ENCODE measurements at places on chromosomes 2 and 18.

DNA sequence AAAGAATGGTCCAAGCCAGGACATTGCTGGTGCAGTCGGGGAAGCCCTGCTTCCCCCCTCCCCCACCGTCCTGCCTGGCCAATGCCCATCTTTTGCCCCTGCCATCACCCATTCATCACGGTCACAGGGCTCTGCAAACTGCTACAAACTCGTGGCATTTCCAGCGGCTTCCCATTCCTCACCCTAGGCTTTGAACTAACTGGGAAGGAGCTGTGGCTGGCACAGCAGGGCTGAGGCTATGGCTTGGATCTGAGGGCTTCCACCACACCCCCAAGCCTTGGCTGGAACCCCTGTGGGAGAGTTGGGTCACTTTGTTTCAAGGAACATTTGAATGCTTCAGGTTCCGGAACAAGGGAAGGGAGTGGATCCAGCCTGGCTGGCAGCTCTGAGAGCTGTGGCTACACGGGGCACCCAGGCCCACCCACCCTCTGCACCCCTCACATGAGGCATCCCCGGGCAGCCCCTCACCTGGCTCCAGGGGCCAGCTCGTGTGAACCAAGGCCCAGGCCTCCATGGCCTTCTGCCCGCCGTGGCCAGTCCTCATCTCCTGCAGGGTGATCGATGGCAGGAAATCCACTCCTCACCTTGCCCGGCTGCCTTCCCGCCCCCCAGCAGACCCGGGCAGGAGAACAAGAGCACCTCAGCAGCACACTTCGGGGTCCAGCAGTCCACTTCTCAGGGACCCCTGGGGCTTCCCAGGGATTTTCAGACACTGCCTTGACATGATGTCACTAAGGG, 58.8 kb upstream of the OTOS start:
- DNase-seq, result no peak

DNA sequence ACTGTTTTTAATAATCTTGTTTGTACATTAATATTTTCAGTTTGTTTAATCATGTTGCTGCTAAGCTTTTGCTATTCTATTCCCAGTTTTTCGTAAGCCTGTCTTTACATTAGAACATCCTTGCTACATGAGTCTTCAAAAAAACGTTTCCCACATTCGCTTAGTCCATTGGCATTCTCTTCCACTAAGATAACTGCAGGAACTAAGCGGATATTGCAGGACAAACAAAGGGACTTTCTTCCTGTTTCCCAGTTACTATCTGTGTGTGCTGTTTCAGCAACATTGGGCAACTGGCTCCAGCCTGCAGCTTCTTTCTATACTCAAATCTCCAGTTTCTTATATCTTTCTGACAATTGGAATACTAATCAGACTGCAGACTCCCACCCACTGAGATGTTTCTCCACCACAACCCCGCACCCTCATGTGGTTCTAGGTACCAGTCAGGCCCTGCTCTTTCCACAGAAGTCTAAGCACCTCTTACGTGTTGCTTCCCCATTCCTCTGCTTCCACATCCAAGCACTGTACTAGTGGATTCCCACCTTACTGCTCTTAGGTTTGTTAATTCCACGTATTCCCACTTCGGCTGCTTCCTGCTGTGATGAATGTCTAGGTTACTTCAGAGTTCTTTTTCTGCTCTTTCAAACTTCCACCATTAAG, 420.3 kb downstream of the LRRTM4 start:
- no peak for DNase-seq

GRCh38 chr2:190410166-190410565, 2.0 kb downstream of the MFSD6 start:
- DNase-seq, result no peak

DNA sequence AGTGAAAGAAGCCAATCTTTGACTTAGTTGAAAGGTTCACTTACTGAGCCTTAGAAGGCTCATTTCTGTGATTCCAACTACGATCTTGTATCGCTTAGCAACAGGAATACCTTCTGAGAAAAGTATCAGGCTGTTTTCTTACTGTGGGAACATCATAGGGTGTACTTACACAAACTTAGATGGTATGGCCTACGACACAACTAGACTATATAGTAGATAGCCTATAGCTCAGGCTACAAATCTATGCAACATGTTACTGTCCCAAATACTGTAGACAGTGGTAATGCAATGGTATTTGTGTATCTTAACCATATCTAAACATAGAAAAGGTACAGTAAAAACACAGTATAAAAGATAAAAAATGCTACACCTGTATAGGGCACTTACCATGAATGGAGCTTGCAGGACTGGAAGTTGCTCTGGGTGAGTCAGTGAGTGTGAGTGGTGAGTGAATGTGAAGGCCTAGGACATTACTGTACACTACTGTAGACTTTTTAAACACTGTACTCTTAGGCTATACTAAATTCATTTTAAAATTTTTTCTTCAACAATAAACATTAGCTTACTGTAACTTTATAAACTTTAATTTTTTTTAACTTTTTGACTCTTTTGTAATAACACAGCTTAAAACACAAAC, 148.8 kb upstream of the STON1 start:
- no peak for DNase-seq

DNA sequence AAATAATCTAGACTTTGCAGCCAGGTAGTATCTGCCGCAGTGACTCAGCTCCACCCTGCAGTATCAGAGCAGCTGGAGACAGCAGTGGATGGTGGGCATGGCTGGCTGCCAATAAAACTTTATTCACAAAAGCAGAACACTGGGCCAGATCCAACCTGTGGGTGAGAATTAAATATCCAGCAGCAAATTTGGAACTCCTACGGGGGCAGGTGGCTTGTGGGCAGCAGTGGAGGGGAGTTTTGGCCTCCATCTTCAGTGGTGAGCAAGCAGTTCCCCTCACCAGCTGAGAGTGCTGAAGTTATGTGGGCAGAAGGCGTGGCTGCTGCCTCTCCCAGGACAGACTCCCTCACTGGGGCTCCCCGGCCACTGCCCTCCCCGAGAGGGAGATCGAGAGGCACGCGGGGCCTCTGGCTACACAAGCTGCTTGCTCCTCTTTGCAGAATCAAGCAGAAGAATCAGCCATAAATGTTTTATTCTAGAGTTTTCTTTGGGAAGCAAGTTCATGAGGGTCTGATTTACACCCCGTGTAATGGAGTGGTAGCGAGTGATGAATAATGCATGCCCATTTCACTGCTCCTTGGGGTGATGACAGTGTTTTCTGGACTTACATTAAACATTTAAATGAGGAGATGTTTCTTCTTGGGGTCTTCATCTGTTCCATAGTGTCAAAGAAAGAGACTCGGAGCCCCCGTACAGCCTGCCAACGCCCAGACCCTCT, 204.3 kb downstream of the SEPTIN10 start:
- DNase-seq, result no peak

DNA sequence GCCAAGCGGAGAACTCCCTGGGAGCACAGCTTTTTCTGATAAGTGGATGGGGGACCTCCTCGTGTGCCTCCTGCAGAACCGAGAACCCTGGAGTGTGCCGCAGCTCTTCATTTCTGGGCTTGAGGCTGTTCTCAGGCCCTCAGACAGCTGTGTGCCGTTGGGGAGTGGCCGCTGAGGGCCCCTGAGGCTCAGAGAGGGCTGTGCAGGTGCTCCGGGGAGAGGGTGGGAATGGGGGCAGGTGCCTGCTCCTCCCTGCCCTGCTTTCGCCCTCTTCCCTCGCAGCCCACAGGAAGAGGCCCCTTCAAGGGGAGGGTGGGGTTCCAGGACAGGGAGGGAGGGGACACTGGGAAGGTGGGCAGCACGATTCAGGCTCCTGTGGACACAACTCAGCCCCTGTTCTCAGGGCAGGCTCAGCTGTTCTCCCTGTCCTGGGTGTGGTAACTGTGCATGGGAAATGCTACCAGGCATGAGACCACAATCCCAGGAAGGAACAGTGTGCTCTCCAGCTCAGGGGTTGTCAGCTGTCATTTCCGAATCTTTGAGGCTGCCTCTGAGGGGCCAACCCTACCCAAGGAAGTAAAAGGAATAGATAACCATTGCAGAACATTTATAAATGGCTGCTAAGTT, 11.3 kb downstream of the LCT start:
- no peak for DNase-seq

DNA sequence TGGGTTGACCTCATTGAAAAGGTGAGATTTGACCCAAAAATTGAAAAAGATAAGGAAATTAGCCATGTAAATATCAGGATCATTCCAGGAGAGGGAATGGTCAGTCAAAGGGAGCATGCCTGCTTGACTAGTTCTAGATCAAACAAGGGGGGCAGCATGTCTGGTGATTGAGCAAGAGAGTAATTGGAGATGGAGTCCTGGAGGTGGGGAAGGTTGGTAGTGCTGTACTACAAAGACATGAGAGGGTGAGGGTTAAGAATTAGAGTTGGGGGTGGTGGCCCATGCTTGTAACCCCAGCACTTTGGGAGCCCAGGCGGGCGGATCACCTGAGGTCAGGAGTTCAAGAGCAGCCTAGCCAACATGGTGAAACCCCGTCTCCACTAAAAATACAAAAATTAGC, 2.0 kb downstream of the MRPL30 start:
- DNase-seq, result no peak

- DNase-seq, result no peak
These were observed 91.5 kb downstream of the TPGS2 start for GRCh38 chr18:36737316-36737715.

DNA sequence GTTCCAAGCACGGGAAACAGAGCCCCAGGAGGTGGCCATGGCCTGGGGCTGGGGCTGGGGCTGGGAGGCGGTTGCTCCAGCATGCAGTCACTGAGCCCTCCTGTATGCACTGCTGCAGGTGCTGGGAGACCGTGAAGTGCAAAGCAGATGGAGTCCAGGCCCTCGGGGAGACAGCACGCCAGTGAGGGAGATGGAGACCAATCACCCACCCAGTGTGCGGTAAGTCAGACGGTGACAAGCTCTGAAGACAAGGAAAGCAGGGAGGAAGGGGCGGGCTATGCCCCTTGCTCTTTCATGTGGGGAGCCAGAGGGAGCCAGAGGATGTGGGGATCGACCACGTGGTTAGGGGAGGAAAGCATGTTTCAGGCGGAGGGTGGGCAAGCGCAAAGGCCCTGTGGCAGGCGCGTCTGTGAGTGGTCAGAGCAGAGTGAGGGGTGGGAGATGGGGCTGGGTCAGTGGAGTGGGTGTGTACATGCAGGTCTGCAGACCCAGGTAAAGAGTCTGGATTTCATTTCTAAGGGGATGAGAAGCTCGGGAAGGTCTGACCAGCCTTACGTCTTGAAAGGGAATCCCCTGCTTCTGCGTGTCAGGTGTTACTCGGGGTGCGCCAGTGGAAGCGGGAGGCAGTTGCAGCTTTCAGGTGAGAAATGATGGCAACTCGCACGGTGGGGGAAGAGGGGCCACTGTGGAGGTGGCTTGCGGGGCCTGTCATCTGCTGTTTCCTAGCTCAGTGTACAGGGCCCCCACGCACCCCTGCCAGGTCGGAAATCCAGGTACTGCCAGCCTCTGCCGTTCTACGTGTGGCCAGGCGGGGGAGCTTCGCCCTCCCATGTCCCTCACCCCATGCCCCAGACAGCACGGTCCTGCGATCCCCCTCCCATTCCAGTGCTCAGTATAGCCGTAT, 19.4 kb downstream of the RRM2 start:
- DNase-seq, result no peak

DNA sequence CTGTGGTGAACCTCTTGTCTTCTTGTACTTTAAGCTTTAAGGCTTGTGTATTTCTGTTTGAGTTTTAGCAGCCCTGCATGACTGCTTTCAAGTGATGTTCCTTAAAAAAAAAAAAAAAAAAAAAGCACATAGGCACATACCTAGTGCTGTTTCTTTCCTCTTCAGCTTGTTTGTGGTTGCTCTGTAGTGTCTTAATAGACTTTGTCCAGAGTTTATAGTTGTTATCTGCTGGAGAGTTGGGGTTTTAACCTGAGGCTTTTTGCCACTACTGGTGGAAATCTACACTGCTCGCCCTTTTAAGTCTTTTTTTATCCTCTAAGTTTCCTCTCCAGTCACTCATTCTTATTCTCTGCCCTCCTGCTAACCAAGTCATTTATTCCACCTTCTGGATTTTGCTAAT, 34.5 kb downstream of the AGFG1 start:
- DNase-seq, result no peak

DNA sequence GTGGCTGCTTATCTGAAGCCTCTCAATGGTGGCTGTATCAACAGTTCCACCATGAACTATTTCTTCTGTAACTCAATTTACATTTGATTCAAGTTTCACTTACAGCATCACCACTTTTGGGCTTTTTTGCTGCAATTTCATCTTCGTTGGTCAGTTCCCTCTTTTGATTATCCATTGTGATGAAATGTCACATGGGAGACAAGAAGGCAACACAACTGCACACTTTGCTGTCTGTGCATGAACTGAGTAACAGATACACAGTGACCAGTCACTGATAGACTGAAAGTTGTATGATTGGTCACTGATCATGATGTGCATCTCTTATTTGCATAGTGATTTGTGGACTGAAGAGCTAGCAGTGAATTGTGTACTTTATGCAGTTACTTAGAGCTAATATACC, 130.7 kb upstream of the RNF152 start:
- no peak for DNase-seq

DNA sequence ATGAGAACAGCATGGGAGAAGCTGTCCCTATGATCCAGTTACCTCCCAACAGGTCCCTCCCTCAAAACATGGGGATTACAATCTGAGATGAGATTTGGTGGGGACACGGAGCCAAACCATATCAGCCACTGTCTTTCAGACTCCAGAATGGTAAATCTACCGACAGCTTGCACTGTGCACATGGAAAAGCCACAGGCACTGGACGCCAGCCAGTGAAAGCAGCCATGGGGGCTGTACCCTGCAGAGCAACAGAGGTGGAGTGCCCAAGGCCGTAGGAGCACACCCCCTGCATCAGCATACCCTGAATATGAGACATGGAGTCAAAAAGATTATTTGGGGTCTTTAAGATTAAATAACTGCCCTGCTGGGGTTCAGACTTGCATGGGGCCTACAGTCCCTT, 218.4 kb downstream of the PDE1A start:
- no peak for DNase-seq

DNA sequence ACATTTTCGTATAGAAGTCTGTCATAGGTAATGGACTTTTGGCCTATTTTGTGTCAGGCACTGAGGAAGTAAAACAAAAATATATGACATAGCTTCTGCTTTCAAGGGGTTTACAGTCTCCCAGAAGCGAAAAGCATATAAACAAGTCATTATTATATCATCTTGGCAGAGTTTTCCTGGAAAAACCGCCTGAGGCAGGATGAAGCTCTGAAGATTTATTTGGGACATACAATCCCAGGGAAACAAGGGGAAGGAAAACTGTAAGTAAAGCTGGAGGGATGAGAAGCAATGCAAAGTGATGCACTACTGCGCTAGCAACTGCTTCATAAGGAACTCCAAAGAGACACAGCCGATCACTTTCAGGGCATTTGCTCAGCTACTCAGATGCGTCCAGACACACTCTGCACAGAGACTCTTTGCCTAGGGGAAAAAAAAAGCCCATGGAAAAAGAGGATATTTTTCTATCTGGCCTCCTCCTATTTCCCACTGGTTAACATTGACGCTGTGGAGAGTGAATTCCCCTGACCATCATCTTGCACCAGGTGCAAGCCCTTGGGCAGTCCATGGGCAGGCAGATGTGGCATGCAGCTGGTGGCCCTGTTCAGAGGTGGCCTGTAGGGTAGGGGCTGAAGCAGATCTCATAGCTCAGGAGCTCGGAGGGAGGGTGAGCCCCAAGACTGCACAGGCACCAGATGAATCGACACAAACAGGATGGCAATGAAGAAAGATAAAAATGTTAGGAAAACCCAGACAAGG, 158.1 kb downstream of the METTL4 start:
- DNase-seq, result no peak
